ENCODE measurements at places on chromosomes 1 and 21. TPM values are rescaled to one million over a fixed set of nuclear protein-coding genes. Genes with fewer than 3 reads are reported as not detected.

- DNase-seq = no peak
Measured at GRCh38 chr1:26827663-26828062, 1.2 kb downstream of the ZDHHC18 start.

- no peak for DNase-seq
Measured at GRCh38 chr21:17436626-17437111, 76.2 kb upstream of the CXADR start.

Gene COL11A1
- total RNA-seq = 16.0 TPM

DNA sequence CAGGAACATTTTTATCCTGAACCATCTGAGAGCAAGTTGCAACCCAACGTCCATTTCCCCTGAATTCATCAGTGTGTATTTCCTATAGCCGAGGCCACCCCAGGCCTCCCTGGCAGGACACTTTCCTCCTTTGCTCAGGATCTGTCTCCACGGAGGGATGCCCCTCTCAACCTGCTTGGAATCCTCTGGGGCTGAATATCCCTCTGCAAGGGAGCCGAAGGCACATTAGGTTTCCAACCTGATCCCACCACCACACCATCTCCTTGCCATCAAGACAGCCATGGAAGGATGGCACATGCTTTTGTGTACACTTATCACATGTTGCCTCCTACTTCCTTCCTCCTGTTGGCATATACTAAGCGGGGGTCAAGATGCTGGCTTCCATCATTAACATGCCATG, 74.8 kb upstream of the EDN2 start:
- no peak for DNase-seq

Gene OR2L2
- total RNA-seq = 0.17 TPM

Gene PAQR7
- total RNA-seq = 28.3 TPM

- no peak for DNase-seq
Measured at GRCh38 chr1:185920602-185921001, 186.4 kb downstream of the HMCN1 start.

GRCh38 chr21:16773206-16773605, 739.6 kb upstream of the CXADR start:
- no peak for DNase-seq

- DNase-seq = no peak
Measured at GRCh38 chr1:10155087-10155712, 55.2 kb upstream of the KIF1B start.

DNA sequence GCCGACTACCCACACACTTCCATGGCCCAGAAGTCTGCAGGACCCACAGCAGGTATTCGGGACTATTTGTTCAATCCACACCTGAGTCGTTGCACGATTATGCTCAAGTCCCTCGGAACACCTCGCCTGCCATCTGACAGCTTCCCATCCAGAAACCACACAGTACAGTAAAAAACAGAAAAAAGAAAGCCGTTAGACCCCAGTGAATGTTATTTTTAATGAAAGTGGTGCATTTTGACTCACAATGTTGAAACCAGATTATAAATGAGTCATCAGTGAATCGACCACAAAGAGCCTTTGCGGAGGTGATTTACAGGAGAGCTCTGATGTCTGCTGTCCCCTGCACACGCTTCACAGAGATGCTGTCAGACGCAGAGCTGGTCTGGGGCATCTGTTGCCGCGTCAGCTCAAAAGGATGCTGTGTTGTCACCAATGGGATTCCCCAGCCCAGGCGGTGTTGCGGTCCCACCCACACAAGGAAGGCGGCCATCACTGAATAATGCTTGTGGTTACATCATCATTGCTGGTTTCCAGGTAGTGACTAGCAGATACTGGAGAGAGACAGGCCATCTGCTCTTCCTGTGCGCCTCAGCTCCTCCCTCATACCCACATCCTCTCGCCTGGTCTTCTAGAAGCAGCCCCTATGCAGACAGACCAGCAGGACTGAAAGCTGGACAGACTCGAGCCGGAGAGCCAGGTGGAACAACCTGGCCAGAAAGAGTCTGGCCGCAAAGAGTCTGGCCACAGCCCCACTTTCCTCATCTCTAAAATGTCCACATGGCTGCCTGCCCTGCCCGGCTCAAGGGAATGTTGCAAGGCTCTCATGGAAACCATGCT, 116.8 kb downstream of the TOMM20 start:
- peak; percentile 100 for DNase-seq

GRCh38 chr1:22326931-22327330, 124.7 kb upstream of the ZBTB40 start:
- no peak for DNase-seq

DNA sequence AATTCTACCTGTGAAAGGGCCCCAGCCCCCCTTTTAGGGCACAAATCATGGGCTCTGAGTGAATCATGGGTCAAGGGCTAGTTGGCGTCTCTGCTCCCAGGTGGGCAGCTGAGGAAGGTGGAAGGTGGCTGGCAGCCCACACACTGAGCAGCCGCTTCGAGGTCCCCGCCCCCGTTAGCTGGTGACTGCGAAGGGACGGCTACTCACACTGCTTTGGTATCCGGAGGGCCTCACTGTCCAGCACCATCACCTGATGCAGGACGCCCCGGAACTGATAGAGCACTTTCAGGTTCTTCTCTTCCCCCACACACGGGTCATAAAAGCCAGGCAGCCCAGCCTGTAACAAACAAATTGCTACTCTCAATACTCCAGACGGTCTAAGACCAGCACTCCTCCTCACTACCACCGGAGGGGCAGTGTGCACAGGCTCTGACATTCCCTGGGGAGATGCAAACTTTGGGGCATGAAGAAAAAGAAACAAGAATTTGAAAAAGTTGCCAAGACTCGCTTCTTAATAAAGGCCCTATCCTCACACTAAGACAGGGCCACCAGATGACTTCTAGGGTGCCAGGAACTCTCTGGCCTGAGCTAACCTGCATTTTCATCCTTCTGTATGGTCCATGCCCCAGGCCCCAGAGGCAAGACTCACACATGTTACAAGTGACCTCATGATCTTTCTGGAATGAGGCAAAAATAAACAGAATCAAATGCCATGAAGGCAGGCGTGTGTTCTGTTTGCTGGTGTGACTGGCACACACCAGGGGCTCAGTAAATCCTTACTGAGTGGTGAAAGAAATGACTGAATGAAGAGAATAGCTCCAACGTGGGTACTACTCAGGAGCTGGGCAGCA, 11.5 kb downstream of the THAP3 start:
- no peak for DNase-seq

DNA sequence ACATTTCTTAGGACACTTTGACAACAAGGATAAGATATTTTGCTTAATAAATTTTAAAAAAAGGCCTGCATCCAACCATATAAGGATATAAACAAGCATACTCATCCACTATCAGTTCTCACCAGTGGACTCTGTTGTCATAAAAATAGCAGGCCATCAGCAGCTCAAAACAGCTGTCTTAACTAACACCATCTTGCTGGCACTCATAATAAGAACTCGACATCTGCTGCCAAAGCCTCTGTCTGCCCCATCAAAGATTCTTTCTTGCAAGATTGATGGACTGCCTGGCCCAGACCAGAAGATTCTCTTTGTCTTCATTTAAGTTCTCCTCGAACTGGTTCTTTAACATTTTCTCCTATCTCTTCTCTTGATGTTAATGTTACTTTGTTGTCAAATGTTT, 10.1 kb downstream of the JMJD4 start:
- DNase-seq = no peak

Gene IER5
- total RNA-seq = 16.3 TPM

- DNase-seq = no peak
Measured at GRCh38 chr1:184322253-184322652, 64.6 kb upstream of the C1orf21 start.

Gene KPRP
- 0.64 TPM for total RNA-seq

DNA sequence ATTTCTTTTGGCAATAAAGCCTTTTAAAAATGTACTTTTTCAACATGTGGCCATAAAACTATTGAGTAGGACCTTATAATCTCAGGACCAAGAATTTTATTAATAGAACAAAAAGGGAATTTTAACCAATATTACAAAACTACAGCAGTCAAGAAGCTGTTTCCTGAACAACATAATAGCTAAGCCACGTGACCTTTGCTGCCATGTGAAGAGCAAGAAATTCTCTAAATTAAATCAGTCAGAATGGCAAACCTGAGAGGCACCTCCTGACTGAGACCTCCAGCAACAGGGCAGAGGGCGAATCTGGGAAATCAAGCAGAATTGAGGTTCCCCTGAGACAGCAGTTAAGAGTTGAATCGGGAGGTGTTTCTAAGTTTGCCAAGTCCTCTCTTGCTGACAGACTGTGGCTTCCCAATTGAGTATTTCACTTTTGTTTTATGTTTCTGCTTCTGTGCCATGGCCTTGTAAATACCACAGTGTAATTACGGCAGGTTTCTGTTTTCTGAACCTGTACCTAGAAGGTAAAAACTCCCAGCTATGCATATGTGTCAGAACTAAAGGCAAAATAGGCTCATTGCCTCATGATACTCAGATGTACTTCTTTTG, 358.4 kb downstream of the NTNG1 start:
- DNase-seq = no peak

- peak; percentile 56 for DNase-seq
Measured at GRCh38 chr1:62712336-62713243, 24.4 kb upstream of the DOCK7 start.

Gene VPS72
- total RNA-seq = 75.8 TPM

DNA sequence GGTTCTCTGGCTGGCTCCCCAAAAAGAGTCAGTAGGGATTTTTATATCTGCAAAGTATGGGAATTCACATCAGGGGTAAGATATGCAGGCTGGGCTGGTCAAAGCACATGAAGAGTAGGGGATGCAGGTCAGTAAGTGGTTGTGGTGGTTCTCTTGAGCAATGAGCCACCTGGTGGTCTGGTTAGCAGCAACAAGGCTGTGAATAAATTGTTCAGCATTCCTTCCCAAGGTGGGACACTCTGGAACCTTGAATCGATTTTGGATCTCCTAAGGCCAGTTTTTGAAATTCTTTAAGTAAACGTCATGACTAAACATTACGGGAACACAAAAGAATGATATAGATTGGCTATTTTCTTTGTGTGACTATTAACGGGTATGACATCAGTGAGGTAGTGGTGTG, 563.0 kb upstream of the NEGR1 start:
- peak; percentile 3 for DNase-seq

DNA sequence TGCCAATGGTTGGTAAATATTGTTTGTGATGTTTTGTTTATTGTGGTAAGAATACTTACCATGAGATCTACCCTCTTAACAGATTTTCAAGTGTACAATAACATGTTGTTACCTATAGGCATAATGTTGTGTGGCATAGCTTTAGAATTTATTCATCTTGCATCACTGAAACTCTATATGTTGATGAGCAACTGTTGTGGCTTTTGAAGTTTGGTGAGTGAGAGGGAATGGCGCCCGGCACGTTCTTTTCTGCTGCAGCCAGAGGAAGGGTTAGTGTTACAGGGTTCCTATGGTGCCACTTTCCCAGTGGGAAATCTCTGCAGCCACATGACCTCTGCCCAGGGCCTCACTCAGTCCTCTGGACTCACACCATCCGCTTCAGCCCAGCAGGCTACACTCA, 342.5 kb upstream of the ADGRL2 start:
- no peak for DNase-seq

GRCh38 chr1:67451815-67452214, 21.6 kb upstream of the SERBP1 start:
- DNase-seq = no peak

GRCh38 chr1:119114786-119115185, 25.7 kb downstream of the WARS2 start:
- DNase-seq = no peak

- DNase-seq = no peak
Measured at GRCh38 chr1:78053498-78053897, 7.7 kb downstream of the GIPC2 start.

DNA sequence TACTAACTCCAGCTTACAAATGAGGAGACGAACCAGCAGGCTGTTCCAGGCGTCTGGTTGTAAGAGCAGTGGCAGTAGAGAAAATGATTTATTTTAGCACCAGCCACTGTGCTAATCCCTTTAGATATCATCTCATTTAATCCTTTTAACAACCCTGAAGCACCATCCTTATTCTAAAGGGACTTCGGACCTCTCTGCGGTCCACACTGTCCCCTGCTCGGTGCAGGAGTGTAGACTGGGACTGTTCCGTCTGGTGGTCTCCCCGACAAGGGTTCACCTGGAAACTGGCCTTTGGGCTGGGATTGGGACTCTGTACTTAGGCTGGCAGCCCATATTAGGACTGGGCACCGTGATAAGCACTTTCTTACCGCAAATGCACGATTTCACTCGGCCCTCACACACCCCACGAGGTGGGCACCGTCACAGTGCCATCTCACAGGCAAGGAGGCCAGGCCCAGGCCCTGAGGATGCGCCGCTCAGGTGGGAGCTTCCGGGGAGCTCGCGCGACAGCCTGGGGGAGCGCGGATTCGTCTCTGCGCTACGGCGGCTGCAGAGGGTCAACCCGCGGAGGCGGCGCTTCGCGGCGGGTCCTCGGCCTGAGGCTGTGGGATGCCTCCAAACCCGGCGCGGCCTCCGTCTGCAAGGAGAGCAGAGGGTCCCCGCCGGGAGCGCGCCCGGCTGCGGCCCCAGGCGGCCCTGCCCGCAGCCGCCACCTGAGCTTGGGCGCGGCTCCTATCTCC, 45.2 kb downstream of the ATP1A1 start:
- peak; percentile 77 for DNase-seq

DNA sequence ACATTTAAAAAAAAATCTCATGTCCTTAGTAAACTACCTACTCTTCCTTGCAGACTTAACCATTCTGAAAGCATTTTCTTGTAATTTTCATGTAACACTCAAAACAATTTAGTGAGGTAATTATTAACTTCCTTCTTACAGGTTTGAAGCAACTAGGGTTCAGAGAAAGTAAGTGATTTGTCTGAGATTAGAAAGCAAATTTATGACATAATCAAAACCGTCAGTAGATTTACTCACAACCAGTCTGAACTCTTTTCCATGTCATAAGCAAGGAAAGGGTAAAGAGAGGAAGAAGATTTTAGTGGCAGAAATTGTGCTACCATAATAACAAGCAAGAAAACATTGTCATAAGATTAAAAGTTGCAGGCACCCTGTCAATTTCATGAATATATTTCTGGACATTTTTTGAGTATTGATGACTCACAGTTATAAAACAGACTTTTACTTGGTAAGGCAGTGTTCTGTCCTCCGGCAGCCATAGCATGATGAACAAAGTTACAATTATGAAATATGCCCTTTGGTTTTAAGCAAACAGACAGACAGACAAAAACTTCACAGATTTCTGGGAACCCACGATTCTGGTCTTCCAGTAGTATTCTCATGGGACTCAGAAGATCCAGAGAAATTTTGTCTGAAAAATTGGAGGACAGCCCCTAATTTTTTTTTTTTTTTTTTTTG, 707.2 kb downstream of the RWDD3 start:
- DNase-seq = no peak

Gene AMY1C
- not detected for total RNA-seq

Gene FAM43B
- not detected for total RNA-seq

- DNase-seq = no peak
Measured at GRCh38 chr21:41600556-41600955, 92.6 kb upstream of the TMPRSS2 start.

- DNase-seq = no peak
Measured at GRCh38 chr1:75305061-75305460, 170.9 kb downstream of the LHX8 start.

DNA sequence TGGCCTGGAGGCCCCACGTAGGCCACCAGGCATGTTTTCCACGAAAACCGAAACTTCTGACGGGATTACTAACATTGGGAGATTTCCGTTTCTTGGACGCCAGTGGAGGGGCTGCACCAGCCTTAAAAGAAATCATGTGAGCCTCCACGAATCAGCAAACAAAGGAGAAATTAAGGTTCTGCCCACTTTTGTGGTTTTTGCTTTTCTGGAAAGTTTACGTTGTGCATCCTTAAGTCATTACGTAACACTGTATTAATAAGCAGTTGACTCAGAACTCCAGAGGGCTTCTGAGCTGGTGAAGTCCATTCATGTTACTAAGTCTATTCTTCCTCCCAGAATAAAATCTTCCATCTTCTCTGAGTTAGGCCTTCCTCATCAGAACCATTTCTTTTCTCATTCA, 168.5 kb downstream of the PSMG1 start:
- peak; percentile 88 for DNase-seq

- DNase-seq = no peak
Measured at GRCh38 chr21:25569711-25570110, 37.6 kb downstream of the MRPL39 start.
